ENCODE measurements at places on chromosomes 11 and 22. TPM values are rescaled to one million over a fixed set of nuclear protein-coding genes. Genes with fewer than 3 reads are reported as not detected.

EMID1 gene
- total RNA-seq: 1.3 TPM

OR2AG2 gene
- total RNA-seq: not detected

TCN2 gene
- 12.3 TPM for total RNA-seq

DNA sequence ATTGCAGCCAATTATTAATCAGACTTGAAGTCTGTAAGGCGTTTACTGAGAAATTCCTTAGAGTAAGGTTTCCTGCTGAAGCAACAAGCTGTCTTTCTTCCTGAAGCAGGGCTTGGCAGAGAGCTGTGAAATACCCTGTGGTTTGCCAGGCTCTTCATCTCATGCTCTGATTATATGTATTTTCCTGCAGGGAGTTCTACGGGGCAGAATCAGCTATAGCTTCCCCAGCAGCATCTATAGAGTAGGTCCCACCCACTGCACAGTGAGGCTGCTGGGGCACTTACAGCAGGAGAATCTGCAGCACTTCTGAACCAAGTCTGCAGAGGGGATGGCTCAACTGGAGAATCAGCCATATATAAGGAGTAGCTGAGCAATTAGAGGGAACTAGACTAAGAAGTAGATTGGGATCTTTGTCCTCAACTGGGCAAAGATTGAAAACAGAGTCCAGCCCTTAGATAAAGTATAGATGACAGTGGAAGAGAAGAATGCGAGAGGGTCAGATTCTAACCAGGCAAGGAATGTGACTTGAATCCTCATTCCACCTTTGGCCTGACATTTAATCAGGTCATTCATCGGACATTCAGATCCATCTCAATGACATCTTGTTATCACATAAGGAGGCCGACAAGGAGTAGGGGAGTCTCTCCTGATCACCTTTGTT is 37.6 kb downstream of the CNTF start:
- DNase-seq: no peak

- DNase-seq: no peak
These were observed 1.1 kb upstream of the OR10A5 start for GRCh38 chr11:6844356-6844755.

DNA sequence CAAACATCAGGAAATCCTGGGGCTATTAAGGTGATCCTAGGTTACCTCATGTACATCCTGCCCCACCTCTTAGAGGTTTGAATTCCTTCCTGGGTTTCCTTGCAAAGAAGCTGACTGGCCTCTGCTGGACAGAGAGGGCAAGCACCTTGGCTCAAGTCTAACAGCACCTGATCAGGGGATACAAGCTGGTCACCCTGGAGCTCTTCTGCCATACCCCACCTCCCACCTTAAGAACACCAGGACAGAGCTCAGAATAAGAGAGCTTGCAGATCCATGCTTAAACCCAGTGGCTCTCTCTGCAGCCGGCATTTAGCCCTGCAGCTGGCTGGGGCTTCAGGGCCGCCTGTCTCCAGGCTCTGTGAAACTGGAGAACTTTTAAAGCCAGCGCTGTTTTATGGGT is 386.6 kb upstream of the NARS2 start:
- DNase-seq: no peak

GRCh38 chr11:132719684-132720083 is 812.6 kb downstream of the OPCML start:
- DNase-seq: no peak

- no peak for DNase-seq
These were observed 75.3 kb downstream of the APIP start for GRCh38 chr11:34840736-34841386.

GRCh38 chr22:38460426-38460840 is 5.4 kb upstream of the KCNJ4 start:
- DNase-seq: no peak

GRCh38 chr11:117796456-117796871 is 552 bp downstream of the DSCAML1 start:
- DNase-seq: no peak

DNA sequence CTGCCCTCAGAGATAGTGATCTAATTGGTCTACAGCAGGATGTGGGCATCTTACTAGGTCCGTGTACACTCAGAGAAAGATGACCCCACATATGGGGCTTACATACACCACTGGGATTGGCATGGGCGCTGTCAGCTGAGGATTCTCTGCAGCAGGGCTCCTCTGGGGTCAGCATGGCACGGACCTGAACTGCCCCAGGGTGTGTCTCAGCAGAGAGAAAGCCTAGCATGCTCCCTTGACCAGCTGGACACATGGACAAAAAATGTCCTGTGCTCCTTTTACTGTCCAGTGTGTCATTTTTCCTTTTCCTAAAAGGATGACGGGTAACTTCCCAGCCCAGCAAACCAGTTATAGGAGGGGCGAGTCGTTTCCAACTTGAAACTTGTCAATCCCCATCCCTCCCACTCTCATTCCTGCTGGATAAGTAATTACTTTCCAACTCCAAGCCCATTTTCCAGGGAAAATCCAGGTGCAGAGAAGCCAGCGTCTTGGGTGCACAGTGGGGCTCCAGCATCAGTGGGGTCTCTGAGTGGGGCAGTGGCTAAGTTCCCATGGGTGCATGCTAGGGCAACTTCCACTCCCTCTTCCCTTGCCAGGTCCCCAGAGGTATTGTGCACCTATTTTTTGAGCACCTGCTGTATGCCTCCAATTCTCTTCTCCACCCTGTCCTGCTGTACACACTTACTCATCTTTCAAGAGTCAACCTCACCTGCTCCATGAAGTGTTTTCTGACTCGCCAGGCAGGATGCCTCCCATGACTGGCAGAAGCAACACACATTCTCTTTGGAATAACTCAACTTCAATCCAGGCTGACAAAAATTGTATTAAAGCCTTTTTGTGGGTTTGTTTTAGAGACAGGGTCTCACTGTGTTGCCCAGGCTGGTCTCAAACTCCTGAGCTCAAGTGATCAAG is 5.0 kb downstream of the VSTM5 start:
- DNase-seq: no peak

- no peak for DNase-seq
These were observed 437.4 kb downstream of the JRKL start for GRCh38 chr11:96827164-96827563.

DNA sequence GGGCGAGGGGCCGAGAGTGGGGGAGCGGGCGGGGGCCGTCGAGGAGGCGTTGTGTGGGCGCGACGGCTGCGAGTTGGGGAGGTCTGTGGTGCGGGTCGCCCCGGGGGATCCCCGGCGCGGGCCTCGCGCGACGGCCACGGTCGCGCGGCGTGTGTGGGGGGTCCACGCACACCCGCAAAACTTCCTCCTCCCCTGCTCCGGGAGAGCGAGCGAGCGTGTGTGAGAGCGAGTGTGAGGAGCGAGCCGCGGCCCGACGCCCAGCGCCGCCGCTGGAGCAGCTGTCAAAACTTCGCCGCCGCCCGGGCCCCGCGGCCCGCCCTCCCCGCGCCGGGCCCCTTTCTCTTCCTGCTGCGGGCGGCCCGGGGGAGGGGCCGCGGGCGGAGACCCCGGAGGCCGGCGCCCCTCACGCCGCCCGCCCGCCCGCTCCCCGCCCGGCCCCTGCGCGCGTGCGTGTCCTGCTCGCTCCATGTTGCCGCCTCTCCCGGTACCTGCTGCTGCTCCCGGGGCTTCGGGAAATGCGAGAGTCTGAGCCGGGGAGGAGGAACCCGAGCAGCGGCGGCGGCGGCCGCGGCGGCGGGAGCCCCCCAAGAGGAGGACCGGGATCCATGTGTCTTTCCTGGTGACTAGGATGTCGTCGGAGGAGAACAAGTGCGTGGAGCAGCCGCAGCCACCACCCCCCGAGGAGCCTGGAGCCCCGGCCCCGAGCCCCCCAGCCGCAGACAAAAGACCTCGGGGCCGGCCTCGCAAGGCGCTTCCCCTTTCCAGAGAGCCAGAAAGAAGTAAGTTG is 9.0 kb upstream of the CCT8L2 start:
- no peak for DNase-seq

Measured in left lobe of liver (tissue), 2 donors.